COR-L47 (cell line): ENCODE measurements at places on chromosomes 4 and X.
A peak's percentile ranks its signal among the peaks of the same experiment; 100 is the strongest.

DNA sequence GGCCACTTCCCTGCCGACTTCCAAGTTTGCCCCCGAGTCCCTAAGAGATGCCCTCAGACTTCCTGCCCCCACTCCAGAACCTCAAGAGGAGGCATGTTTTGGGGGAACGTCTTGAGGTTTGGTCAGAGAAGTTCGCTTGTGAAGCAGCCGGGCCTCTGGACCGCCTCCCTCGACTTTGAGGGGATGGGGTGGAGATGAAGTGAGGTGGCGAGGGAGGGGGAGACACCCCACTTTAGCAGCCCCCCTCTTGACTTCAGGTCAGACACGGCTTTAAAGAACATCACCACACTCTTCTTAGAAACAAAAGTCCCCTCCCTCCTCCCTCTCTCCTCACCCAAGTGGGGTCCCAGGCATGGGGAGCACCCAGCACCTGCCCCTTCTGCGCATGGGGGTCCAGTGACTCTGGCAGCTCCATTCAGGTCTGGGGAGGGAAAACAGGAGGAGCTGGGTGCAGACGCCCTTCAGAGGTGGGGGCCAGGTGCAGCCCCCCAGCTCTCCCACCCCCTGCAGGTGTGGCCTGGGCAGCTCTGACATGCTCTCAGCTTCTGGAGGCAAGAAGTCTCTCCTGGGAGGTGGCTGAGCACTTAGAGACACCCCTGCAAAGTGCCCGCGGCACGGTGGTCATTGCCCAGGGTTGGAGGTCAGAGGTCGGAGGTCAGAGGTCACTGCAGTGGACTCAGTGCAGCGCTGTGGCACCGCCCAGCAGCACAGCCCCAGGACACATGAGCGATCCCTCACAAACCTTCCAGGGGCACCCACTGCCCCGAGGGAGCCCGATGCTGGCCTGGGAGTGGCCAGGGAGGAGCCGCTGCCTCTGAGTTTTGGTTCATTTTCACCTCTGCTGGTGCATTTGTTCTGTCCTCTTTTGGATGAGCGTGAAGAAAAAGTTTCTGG lies 108.8 kb downstream of the CPZ start:
- DNase-seq: no peak

- peak; percentile 71 for DNase-seq
These were observed 29.8 kb downstream of the ACOX3 start for GRCh38 chr4:8410641-8411271.

GRCh38 chr4:149980121-149980682 lies 98.0 kb upstream of the DCLK2 start:
- no peak for DNase-seq

DNA sequence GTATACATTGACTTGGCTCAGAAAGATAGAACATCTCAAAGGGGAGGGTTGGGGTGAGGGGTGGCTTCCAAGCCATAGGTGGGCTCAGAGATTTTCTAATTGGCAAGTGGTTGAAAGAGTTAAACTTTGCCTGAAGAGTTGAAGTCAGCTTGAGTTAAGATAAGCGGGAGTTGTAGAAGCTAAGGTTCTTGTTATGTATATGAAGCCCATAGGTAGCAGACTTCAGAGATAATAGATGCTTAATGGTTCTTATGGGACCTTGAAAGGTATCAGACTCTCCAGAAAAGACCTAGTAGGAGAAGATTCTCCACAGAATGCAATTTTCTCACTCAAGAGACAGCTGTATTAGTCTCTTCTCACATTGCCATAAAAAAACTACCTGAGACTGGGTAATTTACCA lies 599.1 kb upstream of the CPEB2 start:
- DNase-seq: no peak

GRCh38 chrX:111481896-111482295 lies 29.5 kb upstream of the SERTM2 start:
- DNase-seq: no peak

- no peak for DNase-seq
These were observed 343.5 kb upstream of the SFRP2 start for GRCh38 chr4:154132406-154132805.

DNA sequence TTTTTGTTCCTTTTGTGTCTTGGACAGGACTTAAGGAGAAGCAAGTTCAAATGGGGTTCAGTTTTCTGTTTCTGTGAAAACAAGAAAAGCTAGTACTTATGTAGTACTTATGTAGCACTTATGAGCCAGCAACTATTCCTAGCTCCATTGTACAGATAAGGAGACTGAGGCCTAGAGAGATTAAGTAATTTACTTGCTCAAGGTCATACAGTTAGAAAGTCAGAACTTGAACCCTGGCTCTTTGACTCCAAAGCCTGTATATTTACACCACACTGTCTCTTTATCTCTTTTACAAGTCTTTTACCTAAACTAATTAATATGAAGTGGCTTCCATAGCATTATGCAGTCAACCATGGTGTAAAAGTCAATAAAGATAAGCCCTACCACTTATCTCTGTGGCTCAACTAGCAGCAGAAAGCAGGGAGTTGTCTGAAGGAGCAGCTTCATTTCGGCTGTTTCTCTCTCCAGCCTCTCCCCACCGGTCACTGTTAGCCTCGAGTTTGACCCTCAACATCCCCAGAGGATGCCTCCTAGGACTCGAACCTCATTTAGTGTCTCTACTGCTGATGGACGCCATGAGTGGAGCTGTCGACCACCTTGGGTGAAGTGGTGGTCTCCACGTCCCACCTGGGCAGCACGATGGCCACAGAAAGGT lies 209.9 kb downstream of the SHROOM3 start:
- no peak for DNase-seq

- DNase-seq: peak; percentile 8
These were observed 12.3 kb downstream of the SCARB2 start for GRCh38 chr4:76201276-76201675.

GRCh38 chr4:99052902-99053301 lies 35.7 kb downstream of the ADH5 start:
- no peak for DNase-seq

DNA sequence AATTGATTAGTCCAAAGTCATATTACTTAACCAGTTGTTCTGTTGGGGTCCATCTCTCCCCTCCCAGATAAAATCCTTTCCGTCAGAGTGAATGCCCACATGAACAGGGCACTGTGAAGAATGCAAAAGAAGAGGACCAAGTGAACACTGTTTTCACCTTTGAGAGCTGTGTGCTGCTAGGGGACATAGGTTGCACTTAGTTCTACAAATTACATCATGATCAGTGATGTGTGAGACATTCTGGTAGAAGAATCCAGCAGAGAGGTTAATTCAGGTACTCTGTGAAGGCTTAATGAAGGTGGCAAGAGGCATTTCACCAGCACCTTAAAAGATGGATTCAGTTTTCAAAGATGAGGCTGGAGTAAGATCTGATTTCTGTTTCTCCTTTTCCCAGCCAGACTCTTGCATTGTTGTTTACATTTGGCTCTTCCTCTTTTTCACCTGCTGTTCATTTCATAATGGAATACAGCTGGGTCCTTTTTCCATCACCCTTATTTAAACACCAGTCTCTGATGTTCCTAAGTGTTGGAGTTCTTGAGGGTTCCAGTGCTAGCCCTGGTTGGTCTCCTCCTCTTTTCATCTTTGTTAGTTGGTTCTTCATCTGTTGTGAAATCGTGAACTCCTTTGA lies 10.9 kb downstream of the GAB1 start:
- peak; percentile 6 for DNase-seq

DNA sequence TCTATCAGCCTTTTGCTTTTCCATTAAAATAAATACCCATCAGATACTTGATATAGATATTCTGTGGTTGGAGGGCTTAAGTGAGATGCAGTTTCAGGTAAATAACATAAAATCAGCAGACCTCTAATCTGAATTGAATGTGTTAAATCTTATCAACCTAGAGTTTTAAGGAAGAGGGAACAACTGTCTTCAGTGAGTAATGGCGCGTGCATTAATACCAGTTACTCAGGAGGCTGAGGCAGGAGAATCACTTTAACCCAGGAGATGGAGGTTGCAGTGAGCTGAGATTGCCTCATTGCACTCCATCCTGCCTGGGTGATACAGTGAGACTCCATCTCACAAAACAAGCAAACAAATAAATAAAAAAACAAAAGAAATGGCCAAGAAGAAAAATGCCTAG lies 54.3 kb downstream of the FAT4 start:
- DNase-seq: no peak

- DNase-seq: no peak
These were observed 516.8 kb downstream of the RPA4 start for GRCh38 chrX:97400492-97400891.

DNA sequence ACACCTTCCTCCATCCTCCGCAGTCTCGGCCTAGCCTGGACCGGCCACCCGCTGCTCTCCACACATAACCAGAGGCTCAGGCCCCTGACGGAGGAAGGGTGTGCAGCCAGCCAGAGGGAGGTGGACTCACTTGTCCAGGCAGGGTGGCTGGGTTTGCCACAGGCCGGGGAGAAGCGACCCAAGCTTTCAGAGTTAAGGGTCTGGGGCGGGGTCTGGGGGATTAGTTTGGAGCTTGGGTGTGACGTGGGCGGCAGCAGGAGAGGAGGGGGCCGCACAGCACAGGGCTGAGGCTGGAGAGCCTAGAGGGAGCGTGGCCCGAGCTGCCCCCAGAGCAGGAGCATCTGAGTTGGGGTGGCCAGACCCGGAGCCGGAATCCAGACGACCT lies 22.4 kb upstream of the CPLX1 start:
- DNase-seq: no peak

DNA sequence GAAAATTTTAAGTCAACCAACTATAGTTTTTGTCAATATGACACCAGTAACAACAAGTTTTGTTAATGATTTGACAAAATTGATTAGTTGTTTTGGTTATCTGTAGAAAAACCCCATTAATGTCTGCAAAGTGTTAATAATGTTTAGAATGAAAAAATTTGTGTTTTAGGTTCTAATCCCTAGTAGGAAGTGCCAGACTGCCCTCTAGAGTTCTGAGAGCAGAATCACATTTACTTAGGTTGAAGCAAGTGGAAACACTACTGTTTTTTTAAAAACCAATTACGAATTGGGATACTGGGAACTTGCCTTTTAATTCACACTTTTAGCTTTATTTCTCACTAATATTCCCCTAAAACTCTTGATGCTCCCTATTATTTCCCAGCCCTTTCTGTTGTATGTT lies 101.1 kb upstream of the CYLC1 start:
- DNase-seq: peak; percentile 2

DNA sequence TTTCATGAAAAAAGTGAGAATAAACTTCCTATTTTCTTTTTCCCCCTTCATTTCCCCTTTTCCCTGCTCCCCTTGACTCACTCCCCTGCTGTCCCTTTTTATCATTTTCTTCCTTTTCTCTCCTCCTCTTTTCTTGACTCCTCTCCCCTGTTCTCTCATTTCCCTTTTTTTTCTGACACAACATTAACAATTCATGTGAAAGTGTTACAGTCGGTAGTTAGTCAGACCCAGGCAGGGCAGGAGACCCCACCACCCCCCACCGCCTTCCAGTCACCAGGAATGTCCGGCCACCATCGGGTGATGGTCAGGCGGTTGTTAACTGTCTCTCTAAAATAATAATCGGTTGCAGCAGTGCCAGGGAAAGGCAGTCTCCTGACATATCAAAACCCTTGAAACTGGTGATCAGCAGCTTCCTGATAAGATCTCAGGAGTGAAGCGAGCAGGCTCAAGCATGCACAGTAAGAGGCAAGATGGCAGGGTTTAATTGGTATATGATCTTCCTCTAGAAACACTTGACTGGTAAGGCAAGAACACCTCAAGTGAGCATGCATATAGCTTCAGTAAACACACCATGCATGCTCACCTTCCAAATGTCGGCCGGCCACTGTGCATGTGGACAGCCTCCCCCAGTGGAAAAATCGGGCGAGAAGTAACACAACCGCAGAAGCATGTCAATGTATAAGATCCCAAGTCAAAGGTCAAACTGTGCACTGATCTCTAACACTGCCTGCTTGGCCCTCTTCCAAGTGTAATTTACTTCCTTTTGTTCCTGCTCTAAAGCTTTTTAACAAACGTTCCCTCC lies 191.4 kb downstream of the NDST4 start:
- peak; percentile 45 for DNase-seq

- DNase-seq: no peak
These were observed 26.7 kb upstream of the TBC1D19 start for GRCh38 chr4:26557164-26557563.

GRCh38 chrX:96692454-96692853 lies 7.8 kb downstream of the DIAPH2 start:
- DNase-seq: no peak

- DNase-seq: no peak
These were observed 800.2 kb upstream of the TENM3 start for GRCh38 chr4:181443021-181443420.

DNA sequence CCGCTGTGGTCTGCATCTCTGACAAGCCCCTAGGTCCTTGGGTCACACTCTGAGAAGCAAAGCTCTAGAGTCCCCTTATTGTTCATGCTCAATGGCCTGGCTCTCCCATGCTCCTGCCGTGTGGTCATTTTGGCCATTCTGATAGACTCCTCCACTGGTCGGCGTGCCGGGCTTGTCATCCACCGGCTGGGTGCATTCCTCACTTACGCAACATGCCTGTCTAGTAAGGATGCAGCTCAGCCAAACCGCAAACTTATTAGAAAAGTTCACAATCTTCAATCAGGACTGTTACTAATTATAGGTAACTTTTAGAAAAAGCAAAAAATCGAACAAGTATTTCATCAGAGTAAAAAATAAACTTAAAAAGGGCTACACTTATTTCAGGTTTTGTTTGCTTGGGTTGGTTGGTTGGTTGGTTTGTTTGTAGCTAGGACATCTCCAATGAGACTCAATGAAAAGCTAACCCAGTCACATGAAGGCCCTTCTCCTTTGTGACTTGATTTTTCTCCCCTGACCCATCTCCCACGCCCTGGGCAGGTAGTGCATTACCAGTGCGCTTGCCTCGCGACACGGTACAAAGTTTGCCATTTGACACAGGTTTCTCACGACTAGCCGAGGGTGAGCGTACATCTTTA lies 41.0 kb downstream of the IRF2 start:
- DNase-seq: no peak

DNA sequence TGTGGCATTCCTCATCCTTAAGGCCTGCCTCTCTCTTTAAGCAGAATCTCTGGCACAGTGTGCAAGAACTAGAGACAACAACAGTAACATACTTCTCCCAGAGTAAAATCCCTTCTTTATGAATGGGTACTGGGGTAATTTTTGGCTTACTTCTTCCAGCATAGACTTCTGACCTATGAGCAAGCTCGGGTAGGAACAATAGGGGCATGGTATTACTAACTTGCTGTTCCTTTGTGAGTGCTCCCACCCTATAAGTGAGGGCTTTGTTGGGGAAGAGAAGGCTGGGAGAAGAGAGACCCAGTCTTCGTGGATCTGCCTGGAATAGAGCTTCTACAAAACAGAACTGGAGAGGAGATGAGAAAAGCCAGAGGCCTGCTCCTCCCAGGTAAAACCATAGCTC lies 30.2 kb downstream of the CLDN2 start:
- DNase-seq: no peak

- no peak for DNase-seq
These were observed 40.4 kb downstream of the GAK start for GRCh38 chr4:891747-892146.

DNA sequence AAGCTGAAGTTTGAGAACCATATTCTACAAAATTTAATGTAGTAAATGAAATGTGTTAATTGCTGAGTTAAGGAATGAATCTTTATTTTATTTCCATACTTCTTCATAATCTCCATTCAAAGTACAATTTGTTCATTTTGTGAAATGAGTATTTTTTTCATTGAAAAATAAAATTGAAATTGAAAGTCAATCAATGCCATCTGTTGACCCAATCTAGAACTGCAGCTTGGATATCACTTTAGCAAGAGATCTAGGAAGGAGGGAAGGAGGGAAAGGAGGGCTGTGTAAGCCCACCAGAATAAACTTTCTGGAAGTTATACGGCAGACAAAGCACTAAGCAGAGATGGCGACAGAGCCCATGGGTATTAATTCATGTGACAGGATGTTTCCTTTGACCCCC lies 128.4 kb downstream of the ZMAT1 start:
- no peak for DNase-seq
